ENCODE measurements at places on chromosomes 5 and 9. TPM values are rescaled to one million over a fixed set of nuclear protein-coding genes. Genes with fewer than 3 reads are reported as not detected.

The PRDM9 gene
- not detected for total RNA-seq

The VCAN gene
- 414 TPM for total RNA-seq

The SHISAL2B gene
- total RNA-seq: not detected

The SPATA31D4 gene
- total RNA-seq: not detected

The IL7R gene
- not detected for total RNA-seq

The IL4 gene
- not detected for total RNA-seq

The NFX1 gene
- total RNA-seq: 15.7 TPM

The POLE3 gene
- total RNA-seq: 36.5 TPM

The ZDHHC11 gene
- total RNA-seq: 12.7 TPM

The APBA1 gene
- 2.1 TPM for total RNA-seq

GRCh38 chr9:119852390-119852789, 483.2 kb upstream of the BRINP1 start:
- DNase-seq: no peak
- H3K27ac ChIP-seq: no peak overlapping the region
- H3K4me1 ChIP-seq: no peaks in the 10 kb centered on the region
- H3K36me3 ChIP-seq: no peaks in the 10 kb centered on the region
- H3K27me3 ChIP-seq: no peaks in the 10 kb centered on the region
- H3K4me3 ChIP-seq: no peak overlapping the region

GRCh38 chr9:16884952-16885513, 14.6 kb upstream of the BNC2 start:
- H3K4me1 ChIP-seq: no peaks in the 10 kb centered on the region
- no peak overlapping the region for H3K27ac ChIP-seq
- DNase-seq: no peak
- H3K36me3 ChIP-seq: no peaks in the 10 kb centered on the region
- H3K4me3 ChIP-seq: no peak overlapping the region

GRCh38 chr5:82156874-82157273, 121.3 kb downstream of the RPS23 start:
- no peaks in the 10 kb centered on the region for H3K36me3 ChIP-seq
- H3K4me1 ChIP-seq: no peaks in the 10 kb centered on the region
- no peaks in the 10 kb centered on the region for H3K27me3 ChIP-seq
- no peak for DNase-seq
- H3K4me3 ChIP-seq: no peak overlapping the region

DNA sequence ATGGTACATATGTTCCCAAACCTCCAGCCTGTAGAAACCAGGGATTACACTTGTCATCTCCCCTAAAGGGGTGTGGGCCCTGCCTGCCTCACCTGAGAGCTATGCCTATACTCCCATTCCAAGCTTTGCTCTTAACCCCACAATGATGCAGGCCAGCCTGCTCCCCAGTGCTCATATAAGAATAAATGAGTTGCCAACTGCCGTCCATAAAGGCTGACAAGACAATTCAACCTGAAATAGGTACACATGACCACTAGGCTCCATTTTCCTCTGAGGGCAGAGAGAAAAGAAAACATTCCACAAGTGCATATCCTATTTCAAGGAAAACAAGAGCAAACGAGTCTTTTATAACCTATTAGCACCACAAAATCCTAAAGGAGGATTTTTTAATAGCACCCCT, 28.4 kb downstream of the SKP1 start:
- peak overlapping the region; percentile 25 for H3K27ac ChIP-seq
- no peaks in the 10 kb centered on the region for H3K27me3 ChIP-seq
- H3K4me3 ChIP-seq: no peak overlapping the region
- H3K4me1 ChIP-seq: no peaks in the 10 kb centered on the region
- H3K36me3 ChIP-seq: peaks cover 35% of the 10 kb centered on the region
- no peak for DNase-seq

DNA sequence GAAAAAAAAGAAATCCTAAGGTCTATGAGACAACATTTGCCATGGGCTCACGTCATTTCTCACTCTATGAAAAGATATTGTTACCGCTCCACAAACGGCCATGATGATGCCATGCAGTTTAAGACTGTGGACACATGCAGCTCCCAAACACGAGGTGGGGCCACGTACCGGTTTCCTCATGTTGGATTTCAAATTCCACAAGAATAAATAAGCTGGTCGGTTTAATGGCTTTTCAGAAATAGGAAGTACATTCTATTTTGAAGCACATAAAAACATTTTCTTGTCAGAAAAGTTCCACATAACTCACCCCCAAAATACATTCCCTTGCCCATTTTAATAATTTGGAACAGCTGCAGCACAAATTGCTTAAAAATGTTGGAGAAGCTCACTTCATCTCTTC, 130.6 kb downstream of the MYO10 start:
- no peak overlapping the region for H3K4me3 ChIP-seq
- no peaks in the 10 kb centered on the region for H3K27me3 ChIP-seq
- no peak for DNase-seq
- H3K4me1 ChIP-seq: peaks cover 12% of the 10 kb centered on the region
- no peaks in the 10 kb centered on the region for H3K36me3 ChIP-seq

GRCh38 chr5:120886351-120886860, 422.3 kb downstream of the PRR16 start:
- no peak overlapping the region for H3K4me3 ChIP-seq
- H3K27me3 ChIP-seq: no peaks in the 10 kb centered on the region
- no peak for DNase-seq
- no peak overlapping the region for H3K27ac ChIP-seq

DNA sequence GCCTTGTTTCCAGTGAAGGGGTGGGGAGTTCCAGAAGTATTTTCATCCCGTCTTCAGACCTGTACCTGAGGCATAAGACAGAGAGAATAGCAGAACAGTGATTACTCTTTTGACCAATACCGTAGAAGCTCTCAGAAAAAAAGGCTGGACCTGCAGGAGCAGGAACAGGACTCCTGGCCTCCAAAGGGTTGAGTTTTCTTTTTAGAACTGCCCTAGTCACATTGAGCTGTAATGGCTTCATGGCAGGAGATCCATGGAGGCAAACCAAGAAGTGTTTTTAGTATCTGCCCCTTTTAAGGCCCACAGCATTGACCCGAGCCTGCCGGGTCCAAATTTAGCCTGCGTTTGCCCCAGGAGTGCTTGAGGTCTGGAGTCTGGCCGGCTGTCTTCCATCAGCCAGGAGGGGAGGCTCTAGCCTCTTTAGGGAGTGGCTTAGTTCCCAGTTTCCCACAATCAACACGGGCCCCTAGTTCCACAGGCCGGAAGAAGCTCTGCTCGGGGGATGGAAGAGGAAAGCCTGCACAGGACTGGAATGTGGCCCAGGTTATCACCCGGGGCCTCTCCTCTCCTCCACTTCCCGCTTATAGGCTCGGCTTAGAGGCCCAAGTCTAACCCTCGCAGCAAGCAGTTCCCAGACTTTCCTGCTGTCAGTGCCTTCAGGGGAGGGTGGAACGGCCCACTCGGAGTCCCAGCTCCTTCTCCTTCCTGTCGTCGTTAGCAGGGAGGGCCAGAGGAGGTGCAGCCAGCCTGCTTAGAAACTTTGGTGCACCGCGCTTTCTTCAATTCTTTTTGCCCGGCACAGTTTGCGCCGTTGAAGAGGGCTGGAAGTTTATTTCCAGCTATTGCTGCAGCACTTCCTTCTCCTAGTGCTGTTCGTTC, 80.7 kb downstream of the C9orf152 start:
- peak; percentile 83 for DNase-seq
- H3K36me3 ChIP-seq: no peaks in the 10 kb centered on the region
- H3K27ac ChIP-seq: peak overlapping the region; percentile 96
- H3K27me3 ChIP-seq: no peaks in the 10 kb centered on the region

DNA sequence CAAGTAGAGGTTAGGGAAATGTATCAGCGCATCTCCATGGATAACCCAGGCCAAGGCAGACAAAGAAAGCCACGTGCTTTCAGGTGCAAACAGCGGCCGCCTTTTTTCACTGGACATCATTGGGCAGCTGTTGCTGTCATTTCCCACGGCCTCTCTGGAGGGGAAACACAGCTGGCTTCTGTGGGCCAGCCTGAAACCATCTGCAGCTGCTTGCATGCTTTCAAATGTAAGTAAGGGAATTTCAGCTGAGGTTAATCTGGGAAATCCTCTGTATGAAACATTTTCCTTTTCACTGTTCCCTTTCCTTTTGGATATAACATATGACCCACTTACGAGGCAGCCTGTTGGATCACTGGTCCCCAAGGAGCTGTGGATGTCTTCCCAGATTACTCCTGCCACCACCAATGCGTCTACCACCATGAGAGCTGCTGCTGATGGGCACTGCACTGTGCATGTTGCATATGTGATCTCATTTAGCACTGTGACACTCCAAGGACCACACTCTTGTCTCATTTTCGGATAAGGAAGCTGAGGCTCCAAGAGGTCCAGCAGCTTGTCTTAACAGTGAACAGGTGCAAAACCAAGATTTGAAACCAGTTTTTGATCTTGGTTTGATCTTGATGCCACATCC, 106.3 kb downstream of the C9orf152 start:
- peaks cover 6% of the 10 kb centered on the region for H3K36me3 ChIP-seq
- peak; percentile 15 for DNase-seq
- no peak overlapping the region for H3K4me3 ChIP-seq

- DNase-seq: no peak
- H3K4me3 ChIP-seq: no peak overlapping the region
- no peak overlapping the region for H3K27ac ChIP-seq
- no peaks in the 10 kb centered on the region for H3K27me3 ChIP-seq
- H3K4me1 ChIP-seq: no peaks in the 10 kb centered on the region
- H3K36me3 ChIP-seq: no peaks in the 10 kb centered on the region
These were observed 37.6 kb upstream of the HNRNPA0 start for GRCh38 chr5:137791799-137792198.

GRCh38 chr5:82164977-82165713, 113.0 kb downstream of the RPS23 start:
- no peaks in the 10 kb centered on the region for H3K27me3 ChIP-seq
- H3K4me3 ChIP-seq: no peak overlapping the region
- peak overlapping the region; percentile 49 for H3K27ac ChIP-seq
- peak; percentile 11 for DNase-seq
- H3K4me1 ChIP-seq: peaks cover 17% of the 10 kb centered on the region
- H3K36me3 ChIP-seq: no peaks in the 10 kb centered on the region

DNA sequence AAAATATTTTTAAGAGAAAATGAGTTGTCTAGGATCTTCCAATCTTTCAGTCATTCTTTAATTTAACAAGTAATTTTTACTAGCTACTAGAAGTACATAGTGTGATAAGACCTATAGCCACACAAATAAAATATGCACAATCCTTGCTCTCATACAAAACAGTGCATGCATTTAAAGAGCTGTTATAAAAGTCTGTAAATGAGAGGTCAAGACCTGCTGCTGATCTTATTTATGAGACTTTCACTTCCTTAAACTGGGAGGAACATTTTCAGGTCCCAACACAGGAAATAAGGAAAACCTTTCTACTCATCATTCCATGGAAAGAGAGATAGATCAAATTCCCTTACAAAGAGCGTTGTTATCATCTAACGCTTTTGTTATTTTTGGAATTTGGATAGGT, 54.2 kb upstream of the PAM start:
- DNase-seq: no peak
- no peaks in the 10 kb centered on the region for H3K27me3 ChIP-seq
- H3K4me1 ChIP-seq: no peaks in the 10 kb centered on the region
- H3K27ac ChIP-seq: no peak overlapping the region
- H3K36me3 ChIP-seq: no peaks in the 10 kb centered on the region
